GM12864 (cell line): ENCODE measurements at places on chromosomes 3 and 15.

- DNase-seq, result no peak
Measured at GRCh38 chr15:75817138-75817935, 25.9 kb upstream of the UBE2Q2 start.

DNA sequence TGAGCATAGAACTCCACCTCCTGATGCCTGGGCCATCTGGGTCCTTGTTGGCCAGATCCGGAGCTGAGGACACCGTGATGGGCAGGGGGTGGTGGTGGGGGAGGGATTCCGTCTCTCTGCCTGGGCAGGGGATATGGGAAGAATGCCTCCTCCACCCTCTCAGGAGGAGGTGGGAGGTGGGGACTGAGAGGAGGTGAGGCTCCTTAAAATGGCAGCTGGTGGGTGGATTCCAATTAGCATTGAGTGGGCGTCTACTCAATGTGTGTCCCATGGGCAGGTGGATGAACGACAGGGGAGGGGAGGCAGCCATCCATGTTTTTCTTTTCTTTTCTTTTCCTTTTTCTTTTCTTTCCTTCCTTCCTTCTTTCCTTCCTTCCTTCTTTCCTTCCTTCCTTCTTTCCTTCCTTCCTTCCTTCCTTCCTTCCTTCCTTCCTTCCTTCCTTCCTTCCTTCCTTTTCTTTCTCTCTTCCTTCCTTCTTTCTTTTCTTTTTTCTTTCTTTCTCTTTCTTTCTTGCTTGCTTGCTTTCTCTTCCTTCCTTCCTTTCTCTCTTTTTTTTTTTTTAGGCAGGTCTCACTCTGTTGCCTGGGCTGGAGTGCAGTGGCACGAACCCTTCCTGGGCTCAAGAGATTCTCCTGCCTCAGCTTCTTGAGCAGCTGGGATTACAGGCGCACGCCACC, 5.0 kb downstream of the SLC28A1 start:
- no peak for DNase-seq

DNA sequence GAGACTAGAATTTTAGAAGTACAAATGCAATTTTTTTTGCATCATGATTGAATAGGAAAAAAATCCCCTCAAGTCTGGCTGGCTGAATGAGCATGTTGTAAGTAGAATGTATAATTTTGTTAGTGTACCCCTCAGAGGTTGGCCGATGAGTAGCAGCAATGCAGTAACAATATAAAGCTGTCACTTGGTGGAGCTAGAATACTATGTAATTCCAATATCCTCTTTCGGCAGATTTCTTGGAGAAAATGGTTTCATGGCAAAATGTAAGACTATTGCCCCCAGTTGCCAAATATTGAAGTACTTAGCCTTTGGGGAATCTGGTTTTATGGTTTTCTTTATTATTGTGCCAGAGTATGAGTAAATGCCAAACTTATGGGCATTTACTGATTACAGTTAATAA, 39.8 kb upstream of the SGO1 start:
- DNase-seq, result no peak

GRCh38 chr3:102736288-102736974, 301.6 kb downstream of the ZPLD1 start:
- DNase-seq, result no peak

GRCh38 chr3:124322966-124323365, 331.0 kb upstream of the ROPN1 start:
- no peak for DNase-seq

- DNase-seq, result no peak
Measured at GRCh38 chr3:45929042-45929679, 14.1 kb upstream of the CXCR6 start.

- no peak for DNase-seq
Measured at GRCh38 chr15:74857671-74858368, 14.9 kb upstream of the ULK3 start.
